ENCODE measurements at places on chromosomes 2 and 18.

DNA sequence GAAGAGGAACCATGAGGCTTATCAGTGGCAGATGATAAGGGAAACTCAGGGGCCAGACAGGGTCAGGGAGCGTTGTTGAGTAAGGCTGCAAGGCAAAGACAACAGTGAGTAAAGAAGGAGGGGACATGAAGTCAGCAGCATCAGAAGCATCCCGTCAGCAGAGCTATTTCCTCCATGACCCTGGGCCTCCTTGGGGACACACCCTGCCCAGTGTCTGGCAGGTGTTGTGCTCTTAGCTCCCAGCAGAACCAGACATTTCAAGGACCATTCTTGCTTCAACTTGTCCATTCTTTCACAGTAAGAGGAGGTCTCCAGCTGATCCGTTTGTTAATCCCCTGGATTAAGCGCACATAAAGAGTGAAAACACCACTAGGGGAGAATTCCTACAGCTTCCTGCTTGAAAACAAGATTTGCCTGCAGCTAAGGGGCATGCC, 88.7 kb upstream of the MEIS1 start:
- no peaks in the 10 kb centered on the region for H3K36me3 ChIP-seq
- no peaks in the 10 kb centered on the region for H3K27me3 ChIP-seq
- no peak overlapping the region for H3K27ac ChIP-seq
- DNase-seq, result no peak

- no peak for DNase-seq
- H3K27ac ChIP-seq, result no peak overlapping the region
- H3K27me3 ChIP-seq, result no peaks in the 10 kb centered on the region
- no peaks in the 10 kb centered on the region for H3K4me1 ChIP-seq
Observed at GRCh38 chr18:62637403-62637802, 77.9 kb upstream of the PHLPP1 start.

GRCh38 chr2:65040400-65041261, 15.6 kb upstream of the CEP68 start:
- DNase-seq, result peak; percentile 83
- H3K4me3 ChIP-seq, result no peak overlapping the region
- no peak overlapping the region for H3K27ac ChIP-seq
- H3K27me3 ChIP-seq, result no peaks in the 10 kb centered on the region
- no peaks in the 10 kb centered on the region for H3K4me1 ChIP-seq

DNA sequence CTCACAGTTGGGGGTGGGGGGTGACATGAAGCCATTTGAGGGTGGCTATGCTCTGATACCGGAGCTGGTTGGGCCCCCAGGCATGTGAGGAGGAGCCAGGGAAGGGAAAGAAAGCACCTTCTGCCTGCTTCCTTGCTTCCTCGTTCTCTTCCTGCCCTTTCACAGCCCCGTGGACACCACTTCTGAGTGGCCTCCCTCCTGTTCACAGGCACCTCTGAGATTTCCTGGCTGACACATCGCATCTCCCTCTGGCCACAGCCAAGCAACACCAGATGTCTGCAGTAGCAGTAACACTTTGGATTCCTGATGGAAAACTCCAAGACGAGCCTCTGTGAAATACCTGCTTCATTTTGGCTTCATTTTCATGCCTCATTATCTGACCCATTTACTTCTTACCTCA, 64.7 kb upstream of the ST3GAL5 start:
- H3K27me3 ChIP-seq, result no peaks in the 10 kb centered on the region
- H3K4me1 ChIP-seq, result no peaks in the 10 kb centered on the region
- no peak overlapping the region for H3K4me3 ChIP-seq
- H3K36me3 ChIP-seq, result no peaks in the 10 kb centered on the region
- no peak for DNase-seq
- no peak overlapping the region for H3K27ac ChIP-seq

DNA sequence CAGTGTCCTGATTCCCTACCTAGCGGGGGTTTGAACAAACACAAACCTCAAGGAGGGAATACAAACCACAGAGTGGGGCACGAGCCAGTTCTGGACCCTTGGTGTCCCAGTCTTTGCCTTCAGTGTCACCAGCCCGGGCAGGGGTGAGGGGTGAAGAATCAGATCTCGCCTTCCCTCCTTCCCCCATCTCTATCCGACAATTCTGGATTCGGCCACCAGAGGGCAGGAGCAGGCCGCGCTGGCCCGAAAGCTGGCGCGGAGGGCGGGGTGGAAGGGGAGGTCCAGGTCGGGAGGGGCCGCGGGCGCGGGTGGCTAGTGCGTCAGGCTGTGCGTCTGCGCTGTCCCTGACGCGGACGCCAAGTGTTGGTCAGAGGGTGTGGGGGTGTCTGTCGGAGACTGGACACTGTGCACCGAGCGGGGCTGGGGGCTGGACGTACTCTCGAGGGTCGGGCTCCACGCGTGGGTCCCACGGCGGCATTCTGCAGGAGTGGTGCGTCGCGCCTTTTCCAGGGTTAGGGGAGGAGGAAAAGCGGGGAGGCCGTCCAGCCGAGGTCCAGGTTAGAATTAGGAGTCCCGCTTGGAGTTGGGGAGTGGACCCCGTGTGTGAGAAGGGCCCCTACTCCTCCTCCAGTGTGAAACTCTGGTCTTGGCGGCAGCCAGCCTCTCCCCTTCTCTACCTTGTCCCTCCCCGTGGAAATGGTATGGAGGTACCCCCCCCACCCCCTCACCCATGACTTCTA, 2.9 kb upstream of the CRYBA2 start:
- peak overlapping the region; percentile 27 for H3K4me3 ChIP-seq
- peaks cover 7% of the 10 kb centered on the region for H3K27me3 ChIP-seq
- no peaks in the 10 kb centered on the region for H3K36me3 ChIP-seq

DNA sequence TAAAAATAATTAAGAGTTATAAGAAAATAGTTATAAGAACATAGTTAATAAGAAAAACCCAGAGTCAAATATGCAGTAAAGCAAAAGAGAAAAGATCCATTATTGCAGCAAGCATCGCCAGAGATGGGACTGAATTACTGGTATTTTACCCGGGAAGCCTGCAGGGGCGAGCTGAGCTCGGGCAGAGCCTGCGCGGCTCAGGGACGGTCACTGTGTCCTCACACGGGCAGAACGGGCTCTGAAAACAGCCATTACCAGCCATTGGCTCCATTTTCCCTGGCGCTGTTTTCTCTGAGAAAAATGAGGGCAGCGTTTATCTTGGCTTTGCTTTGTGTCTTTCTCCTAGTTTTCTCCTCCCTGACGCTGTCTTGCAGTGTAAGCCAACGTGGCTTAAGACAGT, 95.3 kb upstream of the ALKAL2 start:
- no peak overlapping the region for H3K27ac ChIP-seq
- DNase-seq, result no peak
- H3K36me3 ChIP-seq, result no peaks in the 10 kb centered on the region
- H3K27me3 ChIP-seq, result no peaks in the 10 kb centered on the region
- no peak overlapping the region for H3K4me3 ChIP-seq

DNA sequence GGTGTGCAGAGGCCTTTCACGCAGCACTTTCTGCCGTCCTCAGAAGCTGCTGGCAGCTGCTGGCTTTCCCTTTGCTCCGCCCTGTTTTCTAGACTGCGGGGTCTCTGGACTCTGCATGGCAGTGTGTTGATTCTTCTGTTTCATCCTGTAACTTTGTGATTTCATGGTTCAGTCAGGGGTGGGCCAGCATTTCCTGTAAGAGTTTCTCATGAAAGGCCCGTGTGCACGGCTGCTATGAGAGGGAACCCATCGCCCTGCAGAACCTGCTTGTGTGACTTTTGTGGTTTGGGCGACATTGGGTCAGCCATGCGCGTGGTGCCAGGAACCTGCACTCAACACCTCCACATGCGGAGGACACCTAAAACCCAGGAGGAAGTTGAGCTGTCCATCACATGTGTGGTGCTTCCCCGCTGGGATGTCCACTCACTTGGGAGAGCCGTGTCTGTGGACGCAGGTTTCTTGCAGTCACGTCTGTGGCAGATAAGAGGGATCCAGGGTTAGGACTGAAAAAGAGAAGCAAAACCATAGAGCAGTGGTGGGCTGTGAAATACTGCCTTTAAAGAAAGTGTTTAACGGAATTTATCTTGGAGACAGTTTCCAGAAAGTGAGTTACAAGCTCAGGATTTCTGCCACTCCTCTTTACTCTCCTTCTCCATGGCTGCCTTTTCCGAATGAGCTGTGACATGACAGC, 167.3 kb upstream of the ALKAL2 start:
- H3K4me3 ChIP-seq, result no peak overlapping the region
- no peak overlapping the region for H3K27ac ChIP-seq
- no peak for DNase-seq
- H3K36me3 ChIP-seq, result no peaks in the 10 kb centered on the region
- no peaks in the 10 kb centered on the region for H3K4me1 ChIP-seq

- no peaks in the 10 kb centered on the region for H3K36me3 ChIP-seq
- no peak overlapping the region for H3K27ac ChIP-seq
- no peaks in the 10 kb centered on the region for H3K27me3 ChIP-seq
- H3K4me1 ChIP-seq, result peaks cover 2% of the 10 kb centered on the region
- no peak overlapping the region for H3K4me3 ChIP-seq
Observed at GRCh38 chr2:226337941-226338600, 461.5 kb downstream of the IRS1 start.

DNA sequence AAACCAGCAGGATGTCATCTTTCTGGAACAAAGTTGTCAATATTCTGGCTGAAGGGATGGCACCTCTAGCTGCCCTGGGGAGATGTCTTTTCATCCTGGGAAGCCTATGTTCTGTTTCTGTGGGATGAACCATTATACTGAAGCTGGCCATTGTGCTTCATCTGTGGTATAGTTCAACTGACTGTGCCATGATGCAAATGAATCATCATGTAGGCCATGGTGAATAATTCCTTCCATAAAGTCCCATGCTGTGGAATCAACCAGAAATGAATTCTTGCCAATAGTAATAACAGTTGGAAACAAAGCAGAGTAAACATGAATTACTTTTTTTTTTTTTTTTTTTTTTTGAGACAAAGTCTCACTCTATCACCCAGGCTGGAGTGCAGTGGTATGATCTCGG, 64.1 kb upstream of the CNGA3 start:
- H3K36me3 ChIP-seq, result no peaks in the 10 kb centered on the region
- no peaks in the 10 kb centered on the region for H3K4me1 ChIP-seq
- no peak overlapping the region for H3K4me3 ChIP-seq
- DNase-seq, result no peak
- no peaks in the 10 kb centered on the region for H3K27me3 ChIP-seq
- H3K27ac ChIP-seq, result no peak overlapping the region

DNA sequence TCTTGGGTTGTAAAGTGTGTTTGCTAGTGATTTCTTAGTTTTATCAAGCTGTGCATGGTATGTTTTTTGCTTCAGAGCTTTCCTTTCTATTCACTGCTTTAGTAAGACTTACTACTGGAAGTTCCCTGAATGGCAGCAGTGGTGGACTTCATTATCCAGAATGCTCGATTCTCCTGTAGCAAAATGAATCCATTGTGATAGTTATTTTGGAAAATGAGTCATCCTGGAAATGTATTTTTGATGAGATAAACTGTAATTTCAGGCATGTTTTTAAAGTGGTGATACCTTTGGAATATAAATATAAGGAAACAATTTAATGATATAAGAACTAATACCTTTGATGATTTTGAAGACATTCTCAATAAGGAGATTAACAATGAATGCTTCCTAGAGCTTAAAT, 387.1 kb downstream of the PTPRM start:
- no peak overlapping the region for H3K27ac ChIP-seq
- no peak overlapping the region for H3K4me3 ChIP-seq
- no peak for DNase-seq
- H3K27me3 ChIP-seq, result no peaks in the 10 kb centered on the region

- no peaks in the 10 kb centered on the region for H3K4me1 ChIP-seq
- no peaks in the 10 kb centered on the region for H3K27me3 ChIP-seq
- no peak for DNase-seq
- H3K27ac ChIP-seq, result no peak overlapping the region
- H3K36me3 ChIP-seq, result no peaks in the 10 kb centered on the region
Observed at GRCh38 chr2:154142480-154142879, 270.8 kb downstream of the GALNT13 start.

GRCh38 chr2:154324601-154325000, 373.9 kb upstream of the KCNJ3 start:
- H3K4me1 ChIP-seq, result no peaks in the 10 kb centered on the region
- H3K36me3 ChIP-seq, result no peaks in the 10 kb centered on the region
- H3K27me3 ChIP-seq, result no peaks in the 10 kb centered on the region
- no peak for DNase-seq

DNA sequence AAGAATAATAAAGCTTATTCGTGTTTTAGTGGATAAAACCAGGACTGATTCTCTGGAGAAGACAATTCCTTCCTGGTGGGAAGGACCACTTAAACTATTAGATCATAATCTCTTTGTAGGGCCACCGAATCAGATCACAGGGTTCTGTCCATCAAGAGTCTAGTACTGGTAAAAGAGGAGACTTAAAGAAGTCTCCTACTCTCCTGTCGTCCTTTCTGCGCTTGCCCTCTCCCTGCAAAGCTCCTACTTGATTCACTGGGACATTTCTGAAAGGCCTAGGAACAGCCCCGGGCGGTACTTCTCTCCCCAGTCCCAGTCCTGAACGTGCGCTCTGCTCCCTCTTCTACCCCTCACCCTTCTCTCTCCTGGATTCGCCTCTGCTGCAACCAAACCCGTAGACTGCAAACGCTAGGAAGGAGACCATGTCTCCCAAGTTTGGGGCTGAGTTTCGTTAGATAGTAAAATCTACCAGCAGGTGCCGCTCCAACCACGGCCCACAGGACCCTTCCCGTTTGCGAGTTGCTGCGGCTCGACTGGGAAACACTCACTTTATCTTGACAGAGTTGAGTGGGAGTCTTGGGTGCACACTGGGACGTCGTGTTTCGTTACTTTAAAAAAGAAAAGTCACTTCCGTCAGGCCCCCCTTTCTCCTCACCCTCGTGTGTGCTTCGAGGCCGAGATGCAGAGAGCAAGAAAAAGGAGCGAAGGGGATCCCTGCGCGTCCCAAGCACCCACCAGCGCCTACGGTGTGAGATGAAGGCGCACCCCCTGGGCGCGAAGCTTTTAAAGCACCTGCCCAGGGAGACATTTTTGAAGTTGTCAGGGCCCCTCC, 923 bp downstream of the FIGLA start:
- H3K4me1 ChIP-seq, result no peaks in the 10 kb centered on the region
- peak; percentile 22 for DNase-seq
- no peaks in the 10 kb centered on the region for H3K27me3 ChIP-seq

- H3K27me3 ChIP-seq, result no peaks in the 10 kb centered on the region
- no peak overlapping the region for H3K27ac ChIP-seq
- H3K36me3 ChIP-seq, result no peaks in the 10 kb centered on the region
- no peak for DNase-seq
- H3K4me1 ChIP-seq, result peaks cover 15% of the 10 kb centered on the region
Observed at GRCh38 chr2:170716851-170717598, 1.9 kb downstream of the SP5 start.

GRCh38 chr2:149894760-149895159, 307.2 kb upstream of the MMADHC start:
- H3K27me3 ChIP-seq, result no peaks in the 10 kb centered on the region
- H3K4me3 ChIP-seq, result no peak overlapping the region
- H3K27ac ChIP-seq, result no peak overlapping the region
- H3K4me1 ChIP-seq, result no peaks in the 10 kb centered on the region
- no peaks in the 10 kb centered on the region for H3K36me3 ChIP-seq

DNA sequence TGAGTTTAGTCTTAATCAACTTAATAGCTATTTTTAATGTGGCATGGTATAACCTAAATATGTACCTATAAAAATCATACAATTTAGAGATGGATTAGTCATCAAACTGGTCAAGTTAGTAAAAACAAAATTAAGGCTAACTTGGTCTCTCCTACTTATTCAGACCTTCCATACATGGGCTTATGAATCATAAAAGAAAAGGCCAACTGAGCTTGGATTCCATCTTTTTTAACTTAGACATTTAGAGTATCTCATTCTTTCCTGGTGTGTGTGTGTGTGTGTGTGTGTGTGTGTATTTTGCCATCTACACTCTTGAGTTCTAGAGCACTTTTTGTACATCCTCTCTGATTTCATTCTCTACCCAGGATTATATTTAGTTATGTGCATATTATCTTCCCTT, 637.5 kb downstream of the PLCL1 start:
- H3K27ac ChIP-seq, result no peak overlapping the region
- DNase-seq, result no peak
- H3K27me3 ChIP-seq, result no peaks in the 10 kb centered on the region
- H3K36me3 ChIP-seq, result no peaks in the 10 kb centered on the region
- no peak overlapping the region for H3K4me3 ChIP-seq
